ENCODE measurements at places on chromosomes 1 and 21. TPM values are rescaled to one million over a fixed set of nuclear protein-coding genes. Genes with fewer than 3 reads are reported as not detected.

Gene KCNJ9
- 0.95 TPM for total RNA-seq

Gene TTLL7
- 66.1 TPM for total RNA-seq

Gene OR14C36
- not detected for total RNA-seq

Gene FAM3B
- 11.8 TPM for total RNA-seq

Gene MPZL1
- 92.6 TPM for total RNA-seq

Gene LRIG2
- total RNA-seq = 13.4 TPM

Data from thoracic aorta (tissue), 2 donors.